ENCODE measurements at places on chromosomes 6 and 20.

- no peak for DNase-seq
Measured at GRCh38 chr20:24870881-24871280, 78.2 kb upstream of the CST7 start.

- no peak for DNase-seq
Measured at GRCh38 chr6:42313038-42313437, 95.4 kb upstream of the MRPS10 start.

DNA sequence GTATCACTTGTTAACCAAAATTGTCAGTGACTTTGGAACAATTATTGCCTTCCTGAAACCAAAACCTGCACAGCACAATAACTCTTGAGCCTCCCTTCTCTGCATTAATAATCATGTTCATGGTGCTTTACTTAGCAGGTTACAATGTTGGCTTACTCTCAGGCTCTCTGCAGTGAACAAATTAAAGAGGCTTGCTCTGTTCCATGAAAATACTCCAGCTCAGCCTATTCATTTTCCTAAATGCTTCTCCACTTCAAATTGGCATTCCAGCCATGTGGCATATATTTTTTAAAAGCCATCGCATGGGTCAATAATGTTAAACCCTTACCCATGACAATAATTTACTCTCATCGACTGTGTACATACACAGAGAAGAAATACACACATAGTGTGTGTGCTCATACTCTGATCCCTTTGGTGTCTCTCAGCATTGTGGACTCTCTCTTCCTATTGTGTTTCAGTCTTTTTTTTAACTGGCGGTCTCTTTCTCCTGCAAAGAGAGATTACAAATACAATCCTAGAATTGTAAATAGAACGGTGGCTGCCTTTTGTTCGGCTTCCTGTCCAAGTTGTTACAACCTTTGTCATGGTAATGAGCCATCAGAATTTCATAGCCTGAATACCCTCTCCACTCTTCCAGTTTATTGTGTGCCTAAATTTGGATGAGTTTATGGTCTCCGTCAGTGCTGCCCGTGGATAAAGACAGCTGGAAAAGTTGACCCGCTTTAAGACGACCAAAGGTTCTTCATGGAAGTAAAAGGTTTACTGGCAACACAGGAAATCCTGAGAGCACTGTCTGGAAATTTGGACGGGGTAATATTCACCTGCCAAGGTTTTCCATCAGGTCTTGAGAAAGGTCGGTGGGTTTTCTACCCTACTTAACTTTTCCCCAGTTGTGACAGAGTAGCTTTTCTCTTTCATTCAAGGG, 263.6 kb downstream of the CD83 start:
- DNase-seq: no peak

- DNase-seq: no peak
Measured at GRCh38 chr6:37965964-37966676, 146.6 kb downstream of the ZFAND3 start.

DNA sequence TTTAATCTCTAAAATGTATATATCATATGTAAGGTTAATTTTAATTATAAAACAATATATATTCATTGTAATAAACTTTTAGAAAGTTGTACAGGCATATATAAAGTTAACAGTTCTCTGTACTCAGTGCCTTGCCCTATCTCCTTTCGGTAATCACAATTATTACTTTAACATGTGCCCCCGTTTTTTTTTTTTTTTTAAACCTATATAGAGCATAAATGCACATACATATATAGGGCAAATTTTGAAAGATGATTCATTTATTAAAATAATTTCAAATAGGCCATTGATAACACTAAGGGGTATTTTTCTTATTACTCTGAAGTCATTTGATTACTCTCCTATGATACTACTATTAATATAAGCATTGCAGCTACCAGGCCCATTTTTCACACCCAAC, 1.9 kb downstream of the ASF1A start:
- DNase-seq: no peak

DNA sequence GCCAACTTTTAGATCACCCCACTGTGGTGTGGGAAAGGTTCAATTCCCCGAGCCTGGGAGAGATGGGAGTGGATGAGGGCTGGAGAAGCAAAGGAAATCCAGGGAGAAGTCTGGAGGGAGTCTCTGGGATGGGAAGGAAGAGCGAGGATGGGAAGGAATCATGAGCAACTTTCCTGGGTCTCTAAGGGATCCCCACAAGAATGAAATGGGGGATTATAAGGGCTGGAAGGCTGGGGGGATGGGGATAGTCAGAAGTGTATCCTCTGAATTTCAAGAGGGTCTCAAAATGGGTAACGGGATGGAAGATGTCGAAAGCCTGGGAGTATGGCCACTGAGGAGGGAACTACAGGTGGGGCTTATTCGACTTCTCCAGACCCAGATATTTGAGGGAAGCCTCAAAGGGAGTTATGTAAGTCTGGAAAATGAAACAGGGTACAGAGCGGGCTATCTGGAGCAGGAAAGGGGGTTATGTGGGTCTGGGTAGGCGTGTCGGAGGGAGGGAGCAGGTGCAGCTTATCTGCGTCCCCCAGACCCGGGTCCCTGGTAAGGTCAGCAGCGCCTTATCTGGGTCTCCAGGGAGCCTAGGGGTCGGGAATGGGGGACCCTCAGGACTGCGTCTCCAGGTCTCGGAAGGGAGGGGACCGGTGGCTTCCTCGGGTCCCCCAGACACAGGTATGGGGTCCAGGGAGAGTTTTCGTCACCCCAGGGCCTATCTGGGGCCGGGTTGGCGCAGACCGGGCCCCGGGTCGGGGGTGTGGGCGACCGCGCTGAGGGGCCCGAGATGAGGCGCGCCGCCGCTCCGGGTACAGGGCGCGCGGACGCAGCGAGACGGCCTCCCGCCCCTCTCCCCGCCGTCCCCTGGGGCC, 550 bp downstream of the PLAGL2 start:
- DNase-seq: no peak

DNA sequence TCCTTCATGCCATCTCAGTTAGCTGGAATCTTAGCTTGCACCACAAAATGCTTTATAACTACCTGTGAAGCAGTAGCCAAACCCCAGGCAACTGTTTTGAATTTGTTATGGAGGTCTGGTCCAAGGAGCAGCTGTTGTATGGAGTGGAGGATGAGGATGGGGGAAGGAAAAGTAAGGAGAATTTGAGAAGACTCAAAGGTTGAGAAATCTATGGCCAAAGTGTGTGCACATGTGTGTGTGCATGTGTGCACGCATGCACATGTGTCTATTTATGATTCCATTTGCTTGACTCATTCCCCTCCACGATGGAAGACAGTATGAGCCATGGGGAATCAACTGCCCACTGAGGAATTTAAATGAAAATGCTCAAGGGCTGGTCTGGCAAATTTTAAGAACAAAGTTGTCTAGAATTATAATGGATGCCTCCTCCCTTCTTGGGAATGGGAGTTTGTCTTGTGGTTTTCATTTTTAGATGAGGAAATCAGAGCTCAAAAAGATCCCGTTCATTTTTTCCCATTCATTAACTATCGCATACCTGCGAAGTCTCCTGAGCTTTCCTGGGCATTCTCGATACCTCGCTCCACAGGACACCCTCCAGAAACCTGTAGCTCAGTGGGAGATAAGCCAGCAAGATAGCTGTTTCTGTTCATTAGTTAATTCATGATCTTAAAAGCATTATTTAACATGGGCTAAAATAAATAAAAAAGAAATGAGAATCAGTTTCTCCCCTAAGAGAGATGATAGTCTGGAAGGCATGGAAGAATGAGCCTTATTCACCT, 152.3 kb upstream of the NEDD9 start:
- DNase-seq: no peak

GRCh38 chr6:25042984-25043725, 107.4 kb upstream of the RIPOR2 start:
- DNase-seq: no peak

DNA sequence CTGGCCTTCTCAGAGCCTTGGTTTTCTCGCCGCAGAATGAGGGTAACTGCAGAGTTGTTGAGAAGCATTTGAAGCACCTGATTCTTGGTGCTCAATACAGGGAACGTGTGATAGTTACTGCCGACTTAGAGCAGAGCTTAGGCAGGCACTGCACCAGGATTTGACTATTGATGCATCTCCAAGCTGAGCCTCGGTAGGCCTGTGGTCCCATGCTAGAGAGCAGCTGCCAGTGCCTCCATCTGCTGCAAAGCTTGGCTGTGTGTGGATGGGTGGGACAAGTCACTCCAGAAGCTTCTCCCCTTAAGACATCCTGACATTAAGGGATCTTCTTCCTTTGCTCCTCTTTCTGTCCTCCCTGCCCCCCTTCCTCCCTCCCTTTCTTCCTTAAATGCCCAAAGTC, 40.9 kb downstream of the FAM209B start:
- DNase-seq: no peak

DNA sequence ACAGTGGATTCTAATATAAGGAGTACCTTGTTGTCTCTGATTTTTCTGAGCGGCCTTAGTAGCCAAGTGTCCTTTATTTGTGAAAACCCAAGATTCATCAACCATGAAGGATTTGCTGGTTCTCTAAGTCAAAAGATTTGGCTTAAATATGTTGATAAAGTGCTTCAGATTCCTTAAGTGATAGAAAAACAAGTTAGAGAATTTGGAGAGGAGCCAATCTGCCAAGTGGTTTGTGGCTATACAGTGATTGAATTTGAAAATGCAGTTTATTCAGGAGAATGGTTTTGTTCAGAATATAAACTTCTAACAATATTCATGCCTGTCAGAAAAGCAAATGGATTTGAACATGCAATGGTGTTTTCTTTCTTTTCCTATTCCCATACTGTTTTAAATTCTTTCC, 54.8 kb downstream of the CAP2 start:
- peak; percentile 50 for DNase-seq

- no peak for DNase-seq
Measured at GRCh38 chr6:33861722-33862121, 57.9 kb upstream of the MLN start.

DNA sequence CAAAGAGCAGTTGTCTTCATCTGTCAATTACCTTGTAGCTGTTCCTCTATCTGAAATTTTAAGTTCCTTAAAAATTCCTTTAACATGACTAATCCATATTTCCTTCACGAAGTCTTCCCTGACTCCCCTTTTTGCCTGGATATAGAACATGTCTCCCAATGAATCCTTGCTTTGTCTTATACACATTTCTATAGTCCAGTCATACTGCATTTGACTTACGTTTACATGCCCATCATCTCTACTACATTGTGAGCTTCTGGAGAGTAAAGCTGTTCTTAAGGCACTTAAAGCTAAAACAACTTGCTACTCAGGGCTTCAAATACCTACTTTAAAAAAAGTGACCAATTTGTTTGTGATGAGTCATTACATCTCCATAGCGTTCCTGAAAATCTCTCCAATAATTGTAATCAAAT, 4.9 kb downstream of the REV3L start:
- DNase-seq: no peak

GRCh38 chr6:27019651-27020552, 227.6 kb upstream of the PRSS16 start:
- peak; percentile 59 for DNase-seq

GRCh38 chr6:135116571-135116970, 61.9 kb upstream of the HBS1L start:
- DNase-seq: no peak

DNA sequence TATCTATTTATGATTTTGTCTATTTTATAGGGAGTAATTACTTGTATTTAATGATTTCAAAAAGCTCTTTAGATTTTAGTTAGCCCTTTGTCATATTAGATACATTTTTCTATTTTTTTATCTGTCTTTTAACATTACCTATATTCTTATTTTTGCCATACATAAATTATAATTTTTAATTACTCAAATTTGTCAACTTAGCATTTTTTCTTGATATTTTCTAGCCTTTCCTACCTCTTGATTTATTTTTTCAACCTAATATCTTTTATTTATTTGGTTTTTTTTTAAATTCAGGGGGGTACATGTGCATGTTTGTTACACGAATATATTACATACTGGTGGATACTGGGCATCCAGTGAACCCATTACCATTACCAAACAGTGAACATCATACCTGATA, 114.3 kb upstream of the F13A1 start:
- DNase-seq: no peak

- no peak for DNase-seq
Measured at GRCh38 chr6:34990971-34991560, 102.0 kb downstream of the ANKS1A start.

GRCh38 chr20:62312662-62312977, 9.8 kb downstream of the ADRM1 start:
- no peak for DNase-seq

- no peak for DNase-seq
Measured at GRCh38 chr6:18186033-18186432, 30.8 kb downstream of the KDM1B start.

- no peak for DNase-seq
Measured at GRCh38 chr20:16054985-16055384, 518.3 kb downstream of the KIF16B start.

GRCh38 chr6:39375405-39375804, 52.9 kb upstream of the KCNK16 start:
- no peak for DNase-seq

DNA sequence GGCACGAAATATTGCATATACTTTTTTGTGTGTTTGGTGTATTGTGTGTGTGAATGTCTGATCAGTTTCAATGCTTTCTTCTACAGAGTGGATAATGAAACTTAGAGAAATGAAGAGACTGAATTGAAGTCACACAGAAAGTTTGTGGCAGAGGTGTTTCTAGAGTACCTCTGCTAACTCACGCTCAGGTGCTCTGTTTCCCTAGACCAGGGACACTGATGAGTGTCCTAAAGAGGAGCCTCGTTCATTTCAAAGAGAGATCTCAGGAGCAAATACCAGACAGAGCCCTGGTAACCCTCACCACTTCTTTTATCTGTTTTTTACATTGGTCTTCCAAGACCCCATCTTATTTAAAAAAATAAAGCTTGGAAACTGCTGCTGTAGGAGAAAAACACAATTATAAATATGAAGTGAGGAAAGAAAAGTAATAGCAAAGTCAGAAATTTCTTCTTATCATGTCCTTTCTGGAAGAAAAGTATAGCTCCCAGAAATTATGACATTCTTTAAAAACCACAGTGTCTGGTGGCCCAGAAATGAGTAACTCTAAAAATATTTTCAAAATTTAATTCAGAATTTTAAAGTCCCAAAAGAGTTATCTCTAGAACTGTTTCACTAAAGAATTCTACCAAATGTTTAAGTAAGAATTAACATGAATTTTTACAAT, 720.6 kb downstream of the RFPL4B start:
- no peak for DNase-seq

DNA sequence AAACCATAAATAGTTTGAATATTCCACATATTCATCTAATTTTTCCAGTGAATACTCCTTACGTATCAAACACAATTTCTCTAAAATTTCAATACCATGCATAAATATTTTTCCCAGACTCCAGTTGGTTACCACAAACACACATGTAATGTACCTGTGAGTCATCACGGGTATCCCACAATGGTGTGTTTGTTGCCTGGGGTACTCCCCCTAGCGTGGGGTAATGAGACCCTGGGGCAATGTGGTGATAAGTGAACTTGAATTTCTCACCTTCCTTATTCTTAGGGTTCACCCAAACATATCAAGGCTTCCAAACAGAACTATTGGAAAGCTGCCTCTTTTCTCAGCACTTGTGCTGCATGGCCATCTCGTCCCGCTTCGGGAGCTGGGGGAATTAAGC, 51.0 kb downstream of the STX7 start:
- DNase-seq: no peak
